Activated naive CD4-positive, alpha-beta T cell treated with anti-CD3 and anti-CD28 coated beads for 36 hours (primary cell): ENCODE measurements at places on chromosomes 6 and 20.

DNA sequence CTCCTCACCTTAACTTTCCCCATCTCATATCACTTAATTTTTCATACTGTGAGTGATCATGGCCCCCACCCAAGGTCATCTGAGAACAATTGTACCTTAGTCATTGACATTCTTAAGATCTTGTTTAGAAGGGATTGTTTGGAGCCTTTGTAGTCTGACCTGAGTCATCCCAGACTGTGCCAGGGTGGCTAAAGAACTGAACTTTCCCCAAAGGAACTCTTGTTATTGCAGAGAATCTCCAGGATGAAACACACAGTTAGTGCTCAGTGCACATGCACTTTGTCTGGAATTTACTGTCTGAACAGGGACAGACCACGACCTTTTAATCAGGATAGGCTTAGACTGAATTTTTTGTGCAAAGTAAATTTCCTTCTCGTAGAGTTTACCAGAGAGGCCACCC, 112.6 kb upstream of the CCN2 start:
- no peak overlapping the region for H3K27ac ChIP-seq
- no peaks in the 10 kb centered on the region for H3K36me3 ChIP-seq
- H3K27me3 ChIP-seq, result no peaks in the 10 kb centered on the region
- no peak overlapping the region for H3K4me3 ChIP-seq
- no peaks in the 10 kb centered on the region for H3K4me1 ChIP-seq

- no peak overlapping the region for H3K4me3 ChIP-seq
- H3K4me1 ChIP-seq, result no peaks in the 10 kb centered on the region
- no peaks in the 10 kb centered on the region for H3K36me3 ChIP-seq
These were observed 18.7 kb downstream of the OVOL2 start for GRCh38 chr20:18039063-18039462.

GRCh38 chr6:16464045-16464444, 225.7 kb downstream of the GMPR start:
- H3K27me3 ChIP-seq, result no peaks in the 10 kb centered on the region
- H3K4me1 ChIP-seq, result peaks cover 12% of the 10 kb centered on the region
- no peak for DNase-seq

- peaks cover 59% of the 10 kb centered on the region for H3K4me1 ChIP-seq
- peaks cover 26% of the 10 kb centered on the region for H3K36me3 ChIP-seq
- H3K4me3 ChIP-seq, result no peak overlapping the region
- H3K27me3 ChIP-seq, result no peaks in the 10 kb centered on the region
- no peak for DNase-seq
- no peak overlapping the region for H3K27ac ChIP-seq
These were observed 25.4 kb downstream of the ZMYND8 start for GRCh38 chr20:47330933-47331708.

DNA sequence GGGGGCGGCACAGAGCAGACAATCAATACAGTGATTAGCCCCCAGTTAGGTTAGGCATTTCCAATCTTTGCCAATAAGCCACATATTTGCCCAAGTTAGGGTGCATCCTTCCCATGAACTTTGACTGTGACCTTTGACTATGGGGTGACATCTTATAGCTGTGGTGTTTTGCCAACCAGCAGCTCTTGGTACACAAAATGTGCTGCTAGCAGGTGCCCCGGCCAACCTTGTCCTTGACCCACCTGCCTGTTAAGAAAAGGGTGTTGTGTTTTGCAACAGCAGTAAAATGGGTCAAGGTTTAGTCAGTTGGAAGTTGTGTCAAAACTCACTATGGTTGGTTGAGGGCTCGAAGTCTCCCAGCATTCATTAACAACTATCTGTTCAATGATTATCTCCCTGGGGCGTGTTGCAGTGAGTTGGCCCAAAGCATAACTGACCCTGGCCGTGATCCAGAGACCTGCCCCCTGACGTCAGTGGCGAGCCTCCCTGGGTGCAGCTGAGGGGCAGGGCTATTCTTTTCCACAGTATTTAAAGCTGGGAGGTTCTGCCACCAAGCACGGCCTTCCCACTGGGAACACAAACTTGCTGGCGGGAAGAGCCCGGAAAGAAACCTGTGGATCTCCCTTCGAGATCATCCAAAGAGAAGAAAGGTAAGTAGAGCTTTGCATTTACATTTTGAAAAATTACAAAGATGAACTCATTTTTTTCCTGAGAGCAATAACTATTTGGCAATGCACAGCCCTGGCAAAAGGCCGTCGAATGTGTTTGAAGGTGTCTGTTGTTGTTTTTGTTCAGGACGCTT, at the start of gene PCK1:
PCK1 (plus strand) TSS at position 557 of the 802 bp plus-strand sequence. CDS start 302 bp downstream, outside the sequence.
- H3K27ac ChIP-seq, result no peak within 1 kb of the TSS
- no peaks in the 10 kb centered on the region for H3K36me3 ChIP-seq
- DNase-seq, result no peak
- H3K4me1 ChIP-seq, result no peaks in the 10 kb centered on the region
- no peak within 1 kb of the TSS for H3K4me3 ChIP-seq
